ENCODE measurements at places on chromosomes 2 and 18.
A peak's percentile ranks its signal among the peaks of the same experiment; 100 is the strongest.

GRCh38 chr2:208086029-208086428, 38.3 kb downstream of the CRYGD start:
- DNase-seq: no peak
- H3K4me3 ChIP-seq: no peak overlapping the region
- H3K36me3 ChIP-seq: no peaks in the 10 kb centered on the region
- no peaks in the 10 kb centered on the region for H3K4me1 ChIP-seq
- no peaks in the 10 kb centered on the region for H3K27me3 ChIP-seq

DNA sequence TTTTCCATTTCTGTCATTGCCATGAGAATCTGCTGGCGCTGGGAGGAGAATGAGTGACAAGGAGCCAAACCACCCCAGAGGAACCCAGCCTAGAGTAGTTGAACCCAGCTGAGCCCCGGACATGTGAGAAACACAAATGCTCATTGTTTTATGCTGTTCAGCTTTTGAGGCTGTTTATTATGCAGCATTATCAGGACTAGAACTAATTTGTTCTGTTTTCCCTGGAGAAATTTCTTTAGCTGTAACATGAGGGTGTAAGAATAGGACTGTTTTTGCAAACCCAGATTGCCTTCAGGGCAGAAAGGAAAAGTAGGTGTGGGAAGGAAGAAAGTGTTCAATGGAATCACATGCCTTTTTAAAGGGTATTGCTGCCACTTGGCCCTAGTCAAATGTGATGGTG, 28.5 kb upstream of the DOCK10 start:
- no peak for DNase-seq
- H3K36me3 ChIP-seq: no peaks in the 10 kb centered on the region
- no peak overlapping the region for H3K4me3 ChIP-seq
- H3K27me3 ChIP-seq: no peaks in the 10 kb centered on the region
- no peak overlapping the region for H3K27ac ChIP-seq

DNA sequence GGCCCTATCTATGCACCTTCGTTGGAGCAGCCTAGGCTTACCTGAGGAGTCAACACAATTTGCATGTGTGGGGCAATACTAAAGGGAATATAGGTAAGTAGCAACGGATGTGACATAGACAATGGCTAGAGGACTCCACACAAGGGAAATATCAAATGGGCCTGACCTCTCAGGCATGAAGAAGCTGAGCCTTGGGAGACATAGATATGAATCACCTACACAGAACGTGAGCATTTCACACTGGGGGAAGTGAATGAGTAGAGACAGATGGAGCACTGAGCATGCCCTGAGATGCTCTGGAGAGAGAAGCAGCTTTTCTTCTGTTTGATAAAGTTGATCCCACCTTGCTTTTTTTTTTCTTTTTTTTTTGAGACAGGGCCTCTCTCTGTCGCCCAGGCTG, 97.9 kb downstream of the ATL2 start:
- no peak overlapping the region for H3K27ac ChIP-seq
- no peaks in the 10 kb centered on the region for H3K36me3 ChIP-seq
- no peaks in the 10 kb centered on the region for H3K27me3 ChIP-seq
- H3K4me3 ChIP-seq: no peak overlapping the region
- DNase-seq: no peak

GRCh38 chr2:216692636-216693413, 2.5 kb downstream of the IGFBP5 start:
- H3K27ac ChIP-seq: peak overlapping the region; percentile 81
- peaks cover 41% of the 10 kb centered on the region for H3K4me1 ChIP-seq
- H3K36me3 ChIP-seq: no peaks in the 10 kb centered on the region
- H3K4me3 ChIP-seq: peak overlapping the region; percentile 44

- H3K36me3 ChIP-seq: no peaks in the 10 kb centered on the region
- H3K27me3 ChIP-seq: no peaks in the 10 kb centered on the region
- no peaks in the 10 kb centered on the region for H3K4me1 ChIP-seq
- DNase-seq: no peak
- H3K4me3 ChIP-seq: no peak overlapping the region
- H3K27ac ChIP-seq: no peak overlapping the region
These were observed 30.2 kb downstream of the RBM45 start for GRCh38 chr2:178142274-178143065.

GRCh38 chr2:39399570-39399969, 37.5 kb downstream of the MAP4K3 start:
- H3K4me1 ChIP-seq: peaks cover 30% of the 10 kb centered on the region
- no peak overlapping the region for H3K4me3 ChIP-seq
- H3K27me3 ChIP-seq: no peaks in the 10 kb centered on the region
- DNase-seq: no peak
- no peaks in the 10 kb centered on the region for H3K36me3 ChIP-seq
- no peak overlapping the region for H3K27ac ChIP-seq
